ENCODE measurements at places on chromosomes 2 and 18.

DNA sequence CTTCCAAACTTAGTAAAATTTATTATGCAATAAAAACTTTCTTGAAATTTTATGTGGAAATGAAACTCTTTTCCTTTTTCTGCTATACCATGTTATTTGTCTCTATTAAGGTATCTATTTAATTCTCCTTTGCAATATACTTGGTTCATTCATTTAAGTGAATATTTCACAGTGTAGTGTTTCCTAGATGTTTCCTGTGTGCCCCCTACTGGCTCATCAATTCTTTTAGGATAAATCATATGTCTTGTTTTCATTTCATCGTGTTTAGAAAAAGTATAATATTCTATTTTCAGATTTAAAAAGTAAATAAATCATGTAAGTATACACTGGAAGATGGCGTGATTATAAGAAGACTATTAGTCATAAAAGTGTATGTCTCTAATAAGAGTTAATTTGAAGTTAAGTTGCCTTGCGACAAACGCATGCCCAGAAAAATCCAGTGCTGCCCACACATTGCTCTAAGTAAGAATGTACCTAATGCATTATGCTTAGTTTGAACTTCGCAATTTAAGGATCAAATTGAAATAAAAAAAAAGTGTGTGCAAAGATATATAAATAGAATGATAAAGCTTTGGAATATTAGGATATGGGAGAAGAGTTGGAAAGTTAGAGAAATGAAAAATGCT is 525.4 kb downstream of the KCNJ3 start:
- H3K27ac ChIP-seq: no peak overlapping the region
- H3K36me3 ChIP-seq: no peaks in the 10 kb centered on the region
- H3K27me3 ChIP-seq: no peaks in the 10 kb centered on the region
- DNase-seq: peak; percentile 6
- no peaks in the 10 kb centered on the region for H3K4me1 ChIP-seq
- no peak overlapping the region for H3K4me3 ChIP-seq

GRCh38 chr2:176709149-176709951 is 440.1 kb downstream of the MTX2 start:
- no peaks in the 10 kb centered on the region for H3K36me3 ChIP-seq
- no peak overlapping the region for H3K4me3 ChIP-seq
- no peak overlapping the region for H3K27ac ChIP-seq
- H3K27me3 ChIP-seq: peaks cover 48% of the 10 kb centered on the region

GRCh38 chr2:102510791-102511575 is 38.0 kb downstream of the SLC9A4 start:
- no peak overlapping the region for H3K4me3 ChIP-seq
- H3K4me1 ChIP-seq: peaks cover 54% of the 10 kb centered on the region
- peak overlapping the region; percentile 27 for H3K27ac ChIP-seq
- DNase-seq: no peak
- no peaks in the 10 kb centered on the region for H3K27me3 ChIP-seq

DNA sequence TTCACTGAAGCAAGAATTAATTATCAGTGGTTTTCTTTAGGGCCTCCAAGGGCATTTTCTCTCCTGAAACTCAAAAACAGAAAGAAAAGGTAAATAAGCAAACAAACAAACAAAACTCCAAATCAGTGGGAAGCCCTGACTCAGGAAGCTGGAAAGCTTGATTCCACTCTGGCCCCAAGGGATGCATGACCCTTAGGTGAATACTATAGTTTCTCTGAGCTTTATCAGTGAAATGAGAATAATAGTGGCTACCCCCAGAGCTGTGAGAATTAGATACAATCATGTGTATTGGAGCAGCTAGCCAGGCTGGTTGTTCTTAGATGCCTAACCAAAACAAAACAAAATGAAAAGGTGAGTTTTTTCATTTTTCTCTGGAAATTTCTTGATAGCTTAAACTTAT is 585.1 kb downstream of the CNTNAP5 start:
- no peak overlapping the region for H3K4me3 ChIP-seq
- H3K36me3 ChIP-seq: no peaks in the 10 kb centered on the region
- H3K4me1 ChIP-seq: no peaks in the 10 kb centered on the region
- H3K27ac ChIP-seq: no peak overlapping the region
- H3K27me3 ChIP-seq: no peaks in the 10 kb centered on the region

DNA sequence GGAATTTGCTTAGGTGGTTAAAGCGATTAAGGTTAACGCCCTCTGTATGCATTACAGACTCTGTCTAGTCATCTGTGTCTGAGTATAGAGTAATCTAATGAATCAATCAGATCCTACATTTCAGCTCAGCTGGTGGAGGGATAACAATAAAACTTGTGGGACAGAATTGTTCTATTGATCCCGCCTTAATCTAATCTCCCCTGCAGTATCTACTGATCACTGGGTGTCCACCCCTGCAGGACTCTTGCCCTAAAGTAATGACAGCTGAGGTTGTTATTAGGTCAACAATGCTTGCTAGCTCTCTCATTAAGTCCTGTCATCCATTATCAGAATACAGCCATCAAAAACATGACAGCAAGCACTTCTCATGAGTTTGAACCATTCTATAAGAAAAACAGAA is 462.6 kb upstream of the TMEFF2 start:
- no peaks in the 10 kb centered on the region for H3K27me3 ChIP-seq
- no peak overlapping the region for H3K27ac ChIP-seq
- DNase-seq: no peak
- H3K4me1 ChIP-seq: no peaks in the 10 kb centered on the region
- H3K36me3 ChIP-seq: no peaks in the 10 kb centered on the region

- no peak overlapping the region for H3K27ac ChIP-seq
- H3K4me1 ChIP-seq: no peaks in the 10 kb centered on the region
- H3K27me3 ChIP-seq: peaks cover 14% of the 10 kb centered on the region
Observed at GRCh38 chr2:128735296-128735960, 416.8 kb upstream of the HS6ST1 start.

- H3K4me1 ChIP-seq: peaks cover 36% of the 10 kb centered on the region
- no peak for DNase-seq
- H3K4me3 ChIP-seq: no peak overlapping the region
- H3K27ac ChIP-seq: no peak overlapping the region
- H3K36me3 ChIP-seq: no peaks in the 10 kb centered on the region
- no peaks in the 10 kb centered on the region for H3K27me3 ChIP-seq
Observed at GRCh38 chr2:38446418-38446817, 69.3 kb upstream of the ATL2 start.

- no peaks in the 10 kb centered on the region for H3K36me3 ChIP-seq
Observed at GRCh38 chr2:126971162-126971480, 72.4 kb downstream of the TEX51 start.

GRCh38 chr2:99762714-99763113 is 272.9 kb upstream of the REV1 start:
- H3K4me3 ChIP-seq: no peak overlapping the region
- H3K27ac ChIP-seq: no peak overlapping the region
- no peaks in the 10 kb centered on the region for H3K36me3 ChIP-seq

DNA sequence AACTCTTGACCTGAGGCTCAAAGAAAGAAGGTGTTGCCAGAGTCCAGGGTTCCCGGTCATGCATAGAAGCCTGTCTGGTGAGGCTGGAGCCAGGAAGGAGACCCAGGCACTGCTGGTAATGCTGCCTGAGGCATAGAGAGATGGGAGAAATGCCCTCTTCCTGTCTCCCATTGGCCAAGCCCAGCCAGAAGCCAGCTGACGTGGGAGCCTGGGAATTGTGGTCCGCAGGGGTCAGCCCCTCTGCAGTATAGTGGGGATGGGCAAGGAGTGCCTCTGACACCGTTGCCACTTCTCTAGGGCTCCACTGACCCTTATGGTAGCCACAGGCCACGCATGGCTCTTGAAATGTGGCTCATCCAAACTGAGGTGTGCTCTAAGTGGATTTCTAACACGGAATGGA is 95.7 kb downstream of the CTIF start:
- H3K36me3 ChIP-seq: peaks cover 4% of the 10 kb centered on the region
- no peak for DNase-seq
- H3K4me3 ChIP-seq: no peak overlapping the region
- H3K27ac ChIP-seq: no peak overlapping the region

DNA sequence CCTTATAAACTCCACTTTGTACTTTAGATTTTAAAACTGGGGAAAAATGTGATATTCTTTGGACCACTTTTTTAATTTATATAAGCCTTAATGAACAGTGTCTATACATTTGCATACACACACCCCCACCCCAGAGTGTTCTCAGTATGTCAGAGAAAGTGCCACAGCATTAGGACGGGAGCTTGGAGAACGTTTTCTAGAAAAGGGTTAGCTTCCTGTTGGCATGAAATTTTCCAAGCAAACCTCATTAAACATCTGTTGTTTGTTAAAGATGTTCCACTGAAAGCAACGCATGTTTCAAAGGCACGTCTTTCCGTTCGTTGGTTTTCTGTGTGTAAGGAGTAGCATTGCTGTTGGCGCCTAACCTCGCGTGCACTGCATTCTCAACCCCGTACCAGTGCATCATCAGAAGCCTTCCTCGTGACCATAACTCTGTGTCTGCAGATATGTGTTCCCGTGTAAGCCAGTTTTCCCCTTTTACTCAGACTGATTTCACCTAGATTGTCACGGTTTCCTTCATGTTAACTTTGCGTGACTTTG is 228.5 kb downstream of the ALPK2 start:
- DNase-seq: no peak
- no peak overlapping the region for H3K4me3 ChIP-seq
- no peaks in the 10 kb centered on the region for H3K27me3 ChIP-seq
- H3K36me3 ChIP-seq: peaks cover 56% of the 10 kb centered on the region
- no peak overlapping the region for H3K27ac ChIP-seq
- no peaks in the 10 kb centered on the region for H3K4me1 ChIP-seq

DNA sequence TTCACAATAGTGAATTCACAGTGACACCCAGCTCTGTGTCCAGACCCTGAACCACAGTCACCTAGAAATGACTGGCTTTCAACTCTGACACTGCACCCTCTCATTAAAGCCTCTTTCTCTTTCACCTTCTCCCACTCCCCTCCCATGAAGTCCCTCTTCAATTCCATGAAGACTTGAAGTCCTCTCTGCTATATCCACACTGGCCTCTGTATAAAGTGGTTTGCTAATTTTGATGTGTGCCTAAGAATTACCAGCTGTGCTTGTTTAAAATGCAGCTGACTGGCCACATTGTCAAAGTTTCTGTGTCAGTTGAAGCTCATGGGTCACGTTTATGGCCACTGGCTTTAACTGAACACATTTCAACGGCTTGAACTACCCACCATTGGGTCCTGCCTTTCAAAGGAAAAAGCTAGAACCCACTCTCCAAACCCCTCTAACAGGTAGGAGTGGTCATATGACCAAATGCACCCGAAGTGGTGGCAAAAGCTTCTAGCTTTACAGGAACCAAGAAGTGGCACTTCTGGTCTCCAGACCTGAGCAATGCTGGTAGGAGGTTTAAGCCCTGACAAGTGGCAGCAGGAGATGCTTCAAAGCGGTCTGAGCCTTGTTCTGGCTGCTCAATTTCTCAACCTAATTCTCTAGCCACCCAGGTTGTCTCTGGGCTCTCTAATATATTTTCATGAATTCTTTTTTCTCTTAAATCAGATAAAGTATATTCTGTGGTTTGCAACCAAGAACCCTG is 34.2 kb downstream of the B4GALT6 start:
- no peaks in the 10 kb centered on the region for H3K4me1 ChIP-seq
- no peaks in the 10 kb centered on the region for H3K36me3 ChIP-seq
- DNase-seq: no peak
- H3K4me3 ChIP-seq: no peak overlapping the region
- H3K27ac ChIP-seq: no peak overlapping the region
- no peaks in the 10 kb centered on the region for H3K27me3 ChIP-seq

- H3K4me1 ChIP-seq: no peaks in the 10 kb centered on the region
- H3K27me3 ChIP-seq: no peaks in the 10 kb centered on the region
- no peak overlapping the region for H3K27ac ChIP-seq
Observed at GRCh38 chr2:24632172-24632571, 141.1 kb downstream of the NCOA1 start.

DNA sequence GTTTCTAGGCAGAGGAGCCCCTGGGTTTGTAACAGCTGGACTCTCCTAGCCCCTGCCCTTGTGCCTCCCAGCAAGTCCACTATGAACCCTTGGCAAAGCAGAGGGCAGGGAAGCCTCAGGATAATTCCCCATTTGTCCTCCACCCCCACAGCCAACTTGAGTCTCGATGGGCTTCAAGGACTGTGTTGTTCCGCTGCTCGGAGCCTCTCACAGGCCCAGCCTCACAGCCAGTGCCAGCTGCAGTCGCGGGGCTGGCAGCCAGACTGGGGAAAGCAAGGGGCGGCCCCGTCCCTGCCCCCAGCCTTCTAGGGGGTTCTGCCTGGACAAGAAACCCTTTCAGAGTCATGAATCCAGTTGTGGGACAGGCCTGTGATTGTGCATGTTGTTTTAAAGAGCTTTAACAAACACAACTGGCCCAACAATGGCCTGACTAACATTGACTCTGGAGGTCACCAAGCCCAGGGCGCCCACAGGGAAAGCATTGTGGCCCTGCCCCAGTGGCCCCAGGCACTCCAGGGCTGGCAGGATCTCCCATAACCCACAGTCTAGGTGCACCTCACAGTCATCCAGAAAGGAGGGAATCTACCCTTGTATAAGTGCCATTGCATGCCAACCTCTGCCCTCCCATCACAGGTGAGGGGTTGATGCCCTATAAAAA is 71.8 kb upstream of the DAPL1 start:
- no peaks in the 10 kb centered on the region for H3K27me3 ChIP-seq
- H3K27ac ChIP-seq: peak overlapping the region; percentile 71
- DNase-seq: no peak
- H3K4me3 ChIP-seq: peak overlapping the region; percentile 40

DNA sequence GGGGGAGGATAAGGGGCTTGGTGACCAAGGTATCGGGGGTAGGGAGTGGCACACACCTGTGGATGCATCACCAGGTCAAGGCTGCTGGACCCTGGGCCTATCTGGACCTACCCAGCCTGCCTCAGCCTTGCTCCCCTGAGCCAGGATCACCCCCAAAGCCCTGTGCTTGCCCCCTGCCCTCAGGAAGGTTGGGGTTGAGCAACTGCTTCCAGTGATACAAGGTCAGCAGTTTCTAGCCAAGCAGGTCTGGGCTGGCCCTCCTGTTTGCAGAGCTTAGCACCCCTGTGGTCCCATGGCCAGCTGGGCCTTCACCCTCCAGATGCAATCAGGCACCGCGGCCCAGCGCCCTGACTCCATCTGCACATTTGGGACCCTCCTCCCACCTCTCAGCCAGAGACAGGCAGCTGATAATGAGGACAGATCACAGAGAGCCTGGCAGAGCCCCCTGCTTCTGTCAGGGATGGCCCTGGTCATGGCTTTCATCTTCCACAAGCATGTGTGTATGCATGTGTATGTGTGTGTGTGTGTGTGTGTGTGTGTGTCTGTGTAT is 154.6 kb downstream of the TFCP2L1 start:
- peaks cover 11% of the 10 kb centered on the region for H3K4me1 ChIP-seq
- peaks cover 4% of the 10 kb centered on the region for H3K36me3 ChIP-seq
- H3K27me3 ChIP-seq: peaks cover 8% of the 10 kb centered on the region
